ENCODE measurements at places on chromosomes 2 and 18. TPM values are rescaled to one million over a fixed set of nuclear protein-coding genes. Genes with fewer than 3 reads are reported as not detected.

HSPE1 gene
- polyA plus RNA-seq = 124 TPM

SNORC gene
- polyA plus RNA-seq = 5.0 TPM

IL36G gene
- 2.7 TPM for polyA plus RNA-seq

ZNF519 gene
- 2.8 TPM for polyA plus RNA-seq

SULT1C4 gene
- 8.1 TPM for polyA plus RNA-seq

ACAA2 gene
- 54.5 TPM for polyA plus RNA-seq

FSHR gene
- not detected for polyA plus RNA-seq

REEP1 gene
- polyA plus RNA-seq = 1.3 TPM

AFF3 gene
- 5.3 TPM for polyA plus RNA-seq

LDLRAD4 gene
- polyA plus RNA-seq = 46.9 TPM

CD8A gene
- 242 TPM for polyA plus RNA-seq

GPR45 gene
- 0.02 TPM for polyA plus RNA-seq

SOCS6 gene
- polyA plus RNA-seq = 5.0 TPM

EFR3B gene
- 0.18 TPM for polyA plus RNA-seq

SPAG16 gene
- polyA plus RNA-seq = 32.0 TPM

SERPINB11 gene
- polyA plus RNA-seq = 0.23 TPM

ADI1 gene
- 50.0 TPM for polyA plus RNA-seq
